ENCODE measurements at places on chromosomes 7 and 10.

DNA sequence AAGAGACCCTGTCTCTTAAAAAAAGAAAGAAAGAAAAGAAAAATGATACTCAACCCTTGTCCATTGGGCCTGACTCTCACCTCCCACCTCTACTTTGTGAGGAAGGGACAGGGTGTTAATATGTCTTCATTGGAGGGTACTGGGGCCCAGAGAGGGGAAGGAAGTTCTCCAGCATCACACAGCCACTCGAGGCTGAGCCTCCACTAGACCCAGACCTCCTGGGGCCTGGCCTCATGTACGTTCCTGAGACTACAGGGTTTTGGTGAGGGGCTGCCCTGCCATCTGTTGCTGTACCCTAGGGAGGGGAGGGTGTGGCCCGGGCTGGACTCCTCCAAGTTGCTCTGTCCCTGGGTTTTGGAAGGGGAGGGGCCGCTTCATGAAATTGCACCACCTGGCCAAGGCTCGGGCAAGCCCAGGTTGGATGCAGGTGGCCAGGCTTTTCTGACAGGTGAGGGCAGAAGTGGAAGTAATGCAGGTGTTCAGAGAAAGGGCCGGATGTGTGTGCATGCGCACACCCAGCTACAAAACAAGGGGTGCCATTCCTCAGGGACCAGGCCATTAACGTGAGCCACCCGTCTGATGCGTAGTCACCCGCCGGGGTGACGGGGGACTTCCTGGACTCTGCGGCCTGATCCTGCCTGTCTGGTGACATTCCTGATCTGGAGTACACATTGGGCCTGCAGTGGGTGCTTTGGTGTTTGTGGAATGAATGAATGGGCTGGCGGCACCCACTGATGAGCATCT lies 21.7 kb downstream of the GTF2IRD1 start:
- no peak for DNase-seq

DNA sequence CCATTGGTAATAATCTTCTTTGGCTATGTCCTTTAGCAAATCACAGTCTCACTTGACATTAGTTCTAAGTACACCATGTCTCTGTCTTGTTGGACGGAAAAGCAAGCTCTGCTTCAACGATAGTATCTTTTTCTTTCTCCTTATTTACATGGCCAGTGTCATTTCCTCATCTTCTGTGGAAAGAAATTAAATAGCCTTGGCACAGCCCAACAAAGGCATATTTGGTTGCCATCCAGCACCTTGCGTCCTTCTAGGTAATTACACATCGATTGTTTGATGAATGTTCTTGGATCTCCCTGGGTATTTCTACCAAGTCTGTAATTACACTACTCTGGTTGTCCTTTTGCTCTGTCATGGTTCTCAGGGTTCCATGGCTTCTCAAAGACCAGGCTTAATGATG lies 183.1 kb downstream of the CHN2 start:
- DNase-seq = no peak

DNA sequence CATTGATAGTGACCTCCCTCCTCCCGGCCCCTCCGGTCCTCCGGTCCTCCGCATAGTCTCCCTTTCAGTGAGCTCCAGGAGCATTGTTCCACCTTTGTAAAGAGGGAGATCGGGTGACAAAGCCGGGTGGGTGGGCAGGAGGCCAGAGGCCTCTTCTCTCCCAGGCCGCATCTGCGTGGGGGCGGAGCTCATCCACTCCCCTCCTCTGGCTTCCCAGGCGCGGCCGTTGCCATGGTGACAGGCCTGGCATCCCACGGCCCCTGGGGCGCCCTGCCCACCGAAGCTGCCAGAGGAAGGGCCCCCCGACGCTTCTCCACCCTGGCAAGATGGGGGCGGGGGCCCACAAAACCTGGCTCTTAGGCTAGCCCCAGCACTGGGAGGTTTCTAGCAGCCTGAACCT lies 4.4 kb upstream of the FZD9 start:
- DNase-seq = no peak

DNA sequence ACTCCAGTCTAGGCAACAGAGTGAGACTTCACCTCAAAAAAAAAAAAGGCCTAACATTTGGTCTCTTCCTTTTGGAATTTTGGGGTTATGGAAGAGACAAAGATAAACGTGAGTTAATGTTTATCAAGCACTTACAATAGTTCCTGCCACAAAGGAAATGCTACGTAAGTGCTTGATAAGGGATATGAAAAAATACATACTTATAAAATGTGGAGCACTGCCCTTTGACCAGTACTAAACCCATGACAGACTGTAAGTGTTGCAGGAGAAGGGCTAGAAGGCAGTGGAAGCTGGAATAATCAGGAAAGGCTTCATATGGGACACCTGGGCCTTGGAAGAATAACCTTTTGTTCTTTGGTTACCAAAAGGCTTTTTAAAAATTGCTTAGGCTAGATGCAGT lies 25.5 kb downstream of the TMEM248 start:
- no peak for DNase-seq

DNA sequence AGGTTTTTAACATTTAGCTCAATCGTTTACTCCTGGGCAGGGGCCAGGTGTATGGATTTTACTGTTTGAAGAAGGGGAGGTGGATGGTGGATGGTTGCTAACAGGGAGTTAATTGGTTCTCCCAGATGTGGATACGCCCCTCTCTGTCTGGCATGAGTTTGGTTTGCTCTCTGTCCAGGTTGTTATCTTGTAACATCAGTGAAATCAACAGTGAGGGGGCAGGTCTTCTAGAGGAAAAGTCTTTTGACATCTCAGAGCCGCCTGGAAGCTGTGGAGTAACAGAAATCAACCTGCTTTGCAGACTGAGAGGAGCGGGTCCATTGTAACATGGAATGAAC lies 243.4 kb downstream of the MGMT start:
- no peak for DNase-seq

DNA sequence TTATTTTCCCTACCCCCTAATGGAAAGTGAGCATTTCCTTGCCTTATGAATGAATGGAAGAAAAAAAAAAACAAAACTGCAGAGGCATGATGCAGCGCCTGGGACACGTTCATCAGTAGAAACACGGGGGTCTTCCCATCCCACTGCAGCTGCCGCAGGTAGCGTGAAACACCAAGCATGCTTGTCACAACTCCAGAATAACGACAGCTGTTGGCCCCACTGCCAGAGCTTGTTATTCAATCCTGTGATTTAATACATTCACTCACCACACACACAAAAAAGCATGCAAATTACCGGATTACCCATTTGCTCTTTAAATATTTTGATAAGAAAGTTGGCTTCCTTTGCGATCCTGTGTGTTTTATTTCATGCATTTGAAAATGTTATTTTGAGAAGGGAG lies 48.4 kb upstream of the GNA12 start:
- no peak for DNase-seq

GRCh38 chr7:27351786-27352185 lies 109.2 kb downstream of the EVX1 start:
- no peak for DNase-seq

GRCh38 chr10:78805176-78805575 lies 263.6 kb upstream of the ZMIZ1 start:
- no peak for DNase-seq

GRCh38 chr10:128081720-128082119 lies 44.5 kb downstream of the MKI67 start:
- no peak for DNase-seq

GRCh38 chr7:89839329-89839728 lies 314.9 kb upstream of the STEAP1 start:
- DNase-seq = no peak

- no peak for DNase-seq
Measured at GRCh38 chr7:158070222-158070920, 517.3 kb downstream of the PTPRN2 start.

DNA sequence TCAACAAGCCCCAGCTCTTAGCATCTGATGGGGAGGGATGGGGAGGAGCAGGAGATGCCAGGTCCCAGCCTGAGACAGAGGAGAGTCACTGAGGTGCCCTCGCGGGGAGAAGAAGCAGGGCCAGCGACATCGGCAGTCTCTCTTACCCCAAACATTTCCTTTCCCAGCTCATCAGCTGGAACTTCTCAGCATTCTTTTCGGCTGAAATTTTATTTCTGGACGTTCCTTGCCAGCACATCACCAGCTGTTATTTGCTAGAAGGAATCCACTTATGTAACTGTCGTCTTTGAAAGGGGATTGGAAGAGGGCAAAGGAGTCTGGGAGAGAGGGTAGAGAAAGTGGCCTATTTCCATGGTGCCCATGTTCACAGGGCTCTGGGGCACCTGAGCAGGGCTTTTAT lies 101.0 kb upstream of the SHH start:
- no peak for DNase-seq

GRCh38 chr7:45390731-45391130 lies 183.4 kb upstream of the ADCY1 start:
- DNase-seq = peak; percentile 3

GRCh38 chr10:103095005-103095404 lies 98.1 kb downstream of the NT5C2 start:
- DNase-seq = no peak

GRCh38 chr7:141280100-141280499 lies 206.2 kb downstream of the TMEM178B start:
- no peak for DNase-seq

DNA sequence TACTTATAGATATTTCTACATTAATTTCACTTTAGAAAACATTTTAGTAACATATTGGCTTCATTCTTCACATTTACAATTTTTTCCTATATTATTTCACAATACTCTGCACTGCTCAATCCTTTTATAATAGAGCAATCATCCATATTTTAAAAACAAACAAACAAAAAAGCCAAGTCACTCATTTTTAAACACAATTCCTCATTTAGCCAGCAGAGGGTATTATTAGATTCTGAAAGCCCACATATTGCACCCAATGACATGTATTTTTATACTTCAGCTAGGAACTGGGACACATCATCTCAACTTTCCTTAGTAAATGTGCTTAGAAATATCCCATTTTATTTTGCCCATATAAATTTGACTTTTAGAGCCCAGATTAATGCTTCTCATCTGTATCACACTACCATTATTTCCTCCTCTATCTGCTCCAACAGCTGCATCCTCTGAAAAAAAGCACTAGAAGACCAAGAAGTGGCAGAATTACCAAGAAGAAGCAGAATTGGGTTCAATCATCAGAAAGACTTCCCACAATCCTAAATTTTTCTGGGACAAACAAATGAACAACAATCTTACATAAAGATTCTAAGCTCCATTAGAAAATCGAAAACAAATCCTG lies 29.5 kb downstream of the CTNNA3 start:
- peak; percentile 54 for DNase-seq

GRCh38 chr7:23680414-23681405 lies 711 bp downstream of the FAM221A start:
- peak; percentile 35 for DNase-seq

DNA sequence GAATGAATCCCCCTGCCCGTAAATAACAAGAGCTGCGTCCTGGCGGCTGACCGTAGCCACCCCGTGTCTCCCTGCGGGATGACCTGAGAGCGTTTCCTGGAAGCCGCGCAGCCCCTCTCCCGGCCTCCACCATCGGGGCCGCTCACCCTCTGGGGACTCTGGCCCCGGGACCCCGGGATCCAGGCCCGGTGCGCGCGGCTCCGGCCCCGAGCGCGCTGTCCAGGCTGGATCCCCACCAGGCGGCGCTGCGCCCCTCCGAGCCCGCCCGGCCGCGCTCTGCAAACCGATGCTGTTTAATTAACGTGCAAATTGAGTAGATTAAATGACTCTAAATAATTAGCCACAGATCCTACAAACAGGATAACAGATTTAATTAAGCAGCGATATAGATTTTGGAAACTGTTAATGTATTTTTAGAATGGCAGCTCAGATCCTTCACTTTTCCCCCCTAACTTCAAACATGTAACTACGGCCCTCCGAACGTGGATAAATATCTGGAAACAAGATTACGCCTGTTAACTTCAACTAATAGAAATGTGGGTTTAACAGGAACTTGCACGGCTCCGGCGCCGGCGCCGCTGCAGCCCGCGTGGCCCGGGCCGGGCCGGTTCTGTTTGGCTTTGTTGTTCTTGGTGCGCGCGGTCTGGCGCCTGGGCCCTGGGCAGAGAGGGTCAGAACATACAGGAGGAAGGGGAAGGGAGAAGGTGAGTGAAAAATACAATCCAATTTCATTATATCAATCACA lies 7.1 kb upstream of the UNCX start:
- DNase-seq = peak; percentile 7

DNA sequence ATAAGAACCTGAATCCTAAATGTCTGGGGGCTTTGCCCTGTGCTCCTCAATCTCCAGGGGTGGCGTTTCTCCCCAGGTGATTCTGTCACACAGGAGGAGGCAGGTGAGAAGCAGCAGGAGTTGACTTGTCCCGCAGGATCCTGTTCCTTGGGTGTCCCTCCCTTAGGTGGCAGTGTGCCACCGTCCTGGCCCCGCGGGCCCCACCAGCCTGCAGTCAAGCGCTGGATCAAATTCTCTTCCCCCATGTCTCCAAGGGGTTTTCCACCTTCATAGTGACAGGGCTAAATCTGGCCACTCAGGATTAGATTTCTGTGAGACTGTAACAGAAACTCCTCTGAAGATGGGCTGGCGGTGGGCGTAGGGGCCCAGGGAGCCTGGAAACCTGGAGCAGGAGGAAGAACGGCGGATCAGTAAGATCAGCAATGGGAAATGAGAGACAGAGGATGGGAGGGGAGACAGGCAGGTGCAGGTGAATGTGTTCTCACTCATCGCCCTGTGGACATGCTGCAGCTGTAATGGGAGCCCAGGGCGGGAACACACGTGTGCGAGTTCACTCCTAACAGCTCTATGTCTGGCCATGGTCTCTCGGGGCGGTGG lies 329.2 kb upstream of the COBL start:
- no peak for DNase-seq

DNA sequence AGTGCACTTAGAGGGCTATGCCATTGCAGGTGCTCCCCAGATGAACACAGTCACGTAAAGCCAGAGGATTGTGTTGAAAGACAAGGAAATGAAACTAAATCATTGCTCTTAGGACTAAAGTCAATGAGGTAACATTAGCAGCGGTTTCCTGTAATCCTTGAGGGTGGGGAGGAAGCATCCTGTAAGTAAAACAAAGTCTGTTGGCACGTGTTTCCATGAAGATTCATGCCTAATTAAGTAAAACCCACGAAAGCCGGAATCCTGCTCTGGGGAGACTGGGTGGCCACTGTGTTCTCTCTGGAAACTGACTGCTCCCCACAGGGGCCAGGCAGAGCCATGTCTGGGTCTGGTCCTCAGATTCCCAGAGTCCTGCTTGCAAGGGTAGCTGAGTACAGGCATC lies 18.3 kb downstream of the STEAP1B start:
- DNase-seq = peak; percentile 52

DNA sequence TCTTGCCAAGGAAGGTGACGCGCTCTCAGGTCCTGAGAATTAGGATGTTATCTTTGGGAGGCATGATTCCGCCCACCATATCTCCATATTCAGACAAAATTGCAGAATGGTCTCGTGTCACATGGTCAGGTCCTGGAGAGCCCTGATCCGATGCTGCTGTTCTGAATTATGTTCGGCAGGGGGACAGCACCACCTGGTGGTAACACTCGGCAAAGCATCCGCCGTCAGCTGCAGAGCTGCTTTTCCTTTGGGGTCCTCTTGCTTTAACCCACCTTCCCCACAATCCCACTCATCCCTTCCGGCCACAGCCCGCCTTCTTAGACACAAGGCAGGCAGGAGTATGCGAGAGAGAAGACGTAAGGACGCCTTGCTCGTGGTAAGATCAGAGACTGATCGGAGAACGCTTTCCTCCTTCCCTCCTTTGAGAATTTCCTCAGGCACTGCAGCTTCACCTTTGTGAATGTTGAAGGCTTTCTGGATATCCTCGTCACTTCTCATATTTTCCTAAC lies 327.8 kb upstream of the C7orf33 start:
- DNase-seq = peak; percentile 30

GRCh38 chr10:132690401-132690800 lies 95.5 kb downstream of the NKX6-2 start:
- no peak for DNase-seq

GRCh38 chr7:100667331-100668068 lies 6.0 kb upstream of the GNB2 start:
- no peak for DNase-seq

- no peak for DNase-seq
Measured at GRCh38 chr7:150629347-150629746, 2.8 kb downstream of the GIMAP6 start.
